ENCODE measurements at places on chromosomes 3 and 15.

GRCh38 chr15:76678766-76679165, 226.4 kb downstream of the SCAPER start:
- no peak for DNase-seq

- DNase-seq = no peak
Measured at GRCh38 chr3:27642796-27643195, 79.3 kb downstream of the EOMES start.

DNA sequence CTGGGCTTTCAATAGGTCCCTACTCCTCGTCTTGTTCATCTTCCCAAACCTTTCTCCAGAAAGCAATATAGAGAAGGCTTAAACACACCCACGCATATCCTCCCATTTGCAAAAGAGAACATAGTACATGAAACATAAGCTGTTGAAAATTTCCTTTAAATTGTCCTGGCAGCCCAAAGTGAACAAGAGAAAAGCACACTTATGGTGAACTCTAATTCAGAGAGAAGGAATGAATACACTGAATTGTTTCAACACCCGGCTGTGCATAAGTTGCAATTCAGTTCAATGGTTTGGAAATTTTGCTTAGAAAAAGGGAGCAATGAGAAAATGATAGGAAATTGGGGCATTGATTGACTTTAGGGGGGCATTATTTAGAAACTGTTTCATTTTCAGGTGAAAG, 202.6 kb downstream of the TIGIT start:
- DNase-seq = no peak

DNA sequence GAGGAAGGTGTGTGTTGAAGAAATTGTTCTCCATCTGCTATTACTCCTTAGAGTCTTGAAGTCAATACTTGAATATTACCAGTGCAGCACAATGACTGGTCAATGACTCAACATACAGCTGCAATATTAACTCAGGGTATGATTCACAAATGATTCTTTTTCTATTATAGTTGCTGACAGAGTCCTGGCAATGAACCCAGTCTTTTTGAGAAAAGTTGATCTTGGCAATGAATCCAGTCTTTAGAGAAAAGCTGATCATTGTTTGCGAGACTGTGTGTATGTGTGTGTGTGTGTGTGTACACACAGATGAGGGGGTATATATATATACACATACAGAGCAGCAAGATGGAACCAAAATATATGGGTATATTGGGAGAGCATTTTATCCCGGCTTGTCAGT, 315.1 kb downstream of the ZNF385D start:
- no peak for DNase-seq

- DNase-seq = peak; percentile 75
Measured at GRCh38 chr3:196518966-196519717, 4.0 kb upstream of the SMCO1 start.

DNA sequence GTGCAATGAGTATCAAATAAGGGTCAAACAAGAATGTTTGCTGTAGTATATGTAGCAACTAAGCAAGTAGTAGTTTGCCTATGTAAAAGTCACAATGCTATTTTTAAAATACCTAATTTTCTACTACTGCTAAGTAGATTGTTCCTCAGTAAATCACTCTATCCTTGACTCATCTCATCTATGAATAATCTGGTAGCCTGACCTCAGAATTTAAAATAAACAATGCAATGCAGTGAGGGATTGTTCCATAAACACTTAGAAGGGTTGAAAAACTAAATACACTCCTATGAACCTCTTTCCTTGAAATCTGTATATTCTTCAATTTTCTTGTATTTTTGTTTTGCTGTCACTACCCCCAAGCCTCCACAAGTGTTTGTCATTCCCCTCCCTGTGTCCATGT, 253.3 kb downstream of the TBC1D5 start:
- no peak for DNase-seq

DNA sequence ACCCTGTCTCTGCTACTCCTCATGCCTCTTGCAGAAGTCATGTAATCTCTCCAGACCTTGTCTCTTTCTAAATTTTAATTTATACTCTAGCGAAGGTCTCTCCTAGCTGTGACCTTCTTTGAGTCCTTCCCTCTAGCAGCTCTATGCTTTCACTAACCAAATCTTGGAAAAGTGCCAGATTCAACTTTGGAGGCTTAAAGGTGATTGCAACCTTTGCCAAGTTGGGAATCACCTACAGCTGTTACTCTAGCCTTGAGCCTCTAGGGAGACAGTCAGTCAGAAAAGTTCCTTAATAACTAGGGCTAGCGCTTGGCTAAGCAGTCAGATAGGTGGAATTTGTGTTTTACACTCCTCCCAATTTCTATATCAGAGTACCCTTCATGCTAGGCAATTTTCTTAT, 46.1 kb upstream of the ABI3BP start:
- DNase-seq = no peak

DNA sequence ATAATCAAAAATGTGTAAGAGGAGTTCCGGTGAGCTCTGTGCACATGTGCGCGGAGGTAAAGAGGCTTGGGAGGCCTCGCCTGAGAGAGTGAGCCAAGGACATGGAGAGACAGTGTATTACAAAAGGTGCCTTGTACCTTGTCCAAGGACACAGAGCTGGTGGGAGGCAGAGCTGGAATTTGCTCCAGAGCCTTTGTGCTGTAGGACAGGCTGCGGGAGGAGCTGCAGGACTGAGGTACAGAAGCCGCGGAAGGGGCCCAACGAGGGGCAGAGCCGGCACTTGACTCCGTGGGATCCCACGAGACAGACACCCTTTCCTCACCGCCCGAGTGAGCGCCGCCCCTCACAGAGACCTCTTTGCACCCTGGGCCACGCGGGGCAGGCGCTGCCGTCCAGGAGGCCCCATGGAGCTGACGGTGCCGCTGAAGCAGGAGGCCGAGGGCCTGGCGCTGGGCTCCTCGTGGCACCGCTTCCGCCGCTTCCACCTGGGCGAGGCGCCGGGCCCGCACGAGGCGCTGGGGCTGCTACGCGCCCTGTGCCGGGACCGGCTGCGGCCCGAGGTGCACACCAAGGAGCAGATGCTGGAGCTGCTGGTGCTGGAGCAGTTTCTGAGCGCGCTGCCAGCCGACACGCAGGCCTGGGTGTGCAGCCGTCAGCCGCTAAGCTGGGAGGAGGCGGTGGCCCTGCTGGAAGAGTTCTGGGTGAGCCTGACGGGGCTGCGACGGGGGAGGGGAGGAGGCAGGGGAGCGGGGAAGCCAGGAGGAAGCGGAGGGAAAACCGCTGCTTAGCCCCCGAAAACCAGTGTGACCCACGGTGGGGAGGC, 68.7 kb downstream of the SLTM start:
- DNase-seq = no peak

DNA sequence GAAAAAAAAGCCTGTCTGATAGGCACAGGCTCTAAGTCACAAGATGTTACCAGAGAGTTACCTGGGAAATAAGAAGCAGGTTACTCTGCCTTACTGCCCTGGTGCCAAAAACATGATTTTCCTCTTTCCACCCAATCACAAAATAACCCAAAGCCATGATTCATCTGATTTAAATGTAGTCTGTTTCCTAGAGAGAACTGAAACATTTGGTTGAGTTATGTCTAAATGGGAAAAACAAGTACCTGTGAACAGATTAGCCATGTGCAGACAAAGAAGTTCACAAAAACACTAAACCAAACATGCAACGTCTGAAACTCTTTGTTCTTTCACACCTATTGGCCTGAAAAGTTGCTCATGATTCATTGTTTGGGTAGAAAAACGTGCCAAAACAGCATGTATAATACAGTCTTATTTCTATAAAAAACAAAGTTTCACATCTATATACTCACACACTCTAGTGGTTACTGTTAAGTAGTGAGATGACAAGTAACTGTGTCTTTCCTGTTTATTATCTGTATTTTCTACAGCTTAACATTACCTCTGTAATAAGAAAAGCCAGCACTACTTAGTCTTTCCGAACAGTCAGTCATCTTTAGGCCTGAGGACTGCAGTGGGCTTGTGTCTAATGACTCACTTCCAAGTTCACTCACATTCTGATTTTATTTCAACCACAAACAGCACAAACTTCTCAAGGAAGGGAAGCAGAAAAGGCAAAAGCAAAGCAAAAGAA, 30.2 kb downstream of the FAM174B start:
- DNase-seq = no peak

DNA sequence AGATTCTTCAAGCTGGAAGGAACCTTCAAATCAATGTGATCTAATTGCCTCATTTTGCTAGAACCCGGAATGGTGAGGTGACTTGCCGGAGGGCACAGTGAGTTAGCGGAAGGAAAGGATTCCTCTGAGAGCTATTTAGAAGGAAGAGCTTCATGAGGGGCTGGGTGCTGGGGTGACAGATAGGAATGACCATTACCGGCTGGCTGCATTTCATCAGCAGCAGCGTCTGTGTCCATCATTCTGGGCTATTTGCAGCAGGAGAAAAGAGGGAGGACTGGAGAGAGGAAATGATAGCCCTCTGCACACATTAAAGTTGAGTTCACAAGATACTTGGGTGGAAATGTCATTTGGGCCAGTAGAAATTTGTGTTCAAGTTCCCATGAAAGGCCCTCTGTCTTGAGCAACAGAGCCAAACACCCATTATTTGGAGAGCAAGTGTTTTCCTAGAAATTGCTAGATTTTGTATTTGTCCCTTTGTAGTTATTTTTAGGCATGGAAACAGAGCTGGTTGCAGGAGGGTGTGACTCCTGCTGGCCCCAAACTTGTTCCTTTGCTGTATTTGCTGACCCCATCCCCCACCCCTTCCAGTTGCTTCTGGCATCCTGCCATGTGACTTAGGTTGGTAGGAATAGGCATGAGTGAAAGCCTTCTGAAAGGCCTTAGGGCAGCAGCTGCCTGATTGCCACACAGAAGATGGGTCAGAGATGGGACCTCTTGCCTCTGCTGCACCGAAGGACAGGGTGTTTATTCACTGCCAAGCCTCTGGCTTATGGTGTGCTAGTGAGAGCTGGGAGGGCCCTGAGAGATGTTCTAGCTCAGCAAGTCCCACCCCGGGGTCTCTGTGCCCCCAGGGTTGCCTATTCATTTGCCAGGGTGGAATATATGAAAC, 87.5 kb upstream of the PLXNA1 start:
- DNase-seq = no peak

- DNase-seq = no peak
Measured at GRCh38 chr15:52636459-52636858, 42.7 kb downstream of the ATOSA start.

DNA sequence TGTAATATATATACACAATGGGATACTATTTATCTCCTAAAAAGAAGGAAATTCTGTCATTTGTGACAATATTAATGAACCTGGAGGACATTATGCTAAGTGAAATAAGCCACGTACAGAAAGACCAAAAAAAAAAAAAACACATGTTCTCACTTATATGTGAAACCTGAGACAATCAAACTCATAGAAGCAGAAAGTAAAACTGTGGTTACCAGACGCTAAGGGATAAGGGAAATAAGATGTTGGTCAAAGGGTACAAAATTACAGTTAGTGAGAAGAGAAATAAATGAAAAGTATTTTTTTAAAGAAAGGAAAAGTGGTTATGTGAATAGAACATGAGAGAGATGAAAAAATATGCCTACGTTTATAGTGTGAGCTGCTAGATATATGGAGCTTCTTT, 101.1 kb downstream of the CPNE4 start:
- no peak for DNase-seq

- no peak for DNase-seq
Measured at GRCh38 chr3:59128685-59129084, 78.9 kb upstream of the CFAP20DC start.

DNA sequence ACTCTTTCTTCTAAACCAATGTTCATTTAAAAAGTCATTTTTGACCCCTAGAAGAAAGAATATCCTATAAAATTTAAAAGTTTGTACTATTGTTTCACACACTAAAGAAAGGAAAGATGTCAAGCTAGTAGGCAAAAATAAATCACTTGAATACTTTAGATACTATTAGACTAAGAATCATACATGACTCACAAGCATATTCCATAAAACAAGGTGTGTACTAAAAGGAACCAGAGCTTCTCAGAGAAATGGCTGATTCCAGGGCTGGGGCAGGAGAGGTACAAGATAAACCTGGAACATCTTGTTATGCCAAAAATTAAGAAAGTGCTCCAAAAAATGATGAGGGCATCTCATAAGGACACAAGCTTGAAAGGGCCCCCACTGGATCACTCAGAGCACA, 8.7 kb downstream of the DLG1 start:
- no peak for DNase-seq

GRCh38 chr15:59282515-59283337, 76.1 kb downstream of the LDHAL6B start:
- DNase-seq = no peak

- no peak for DNase-seq
Measured at GRCh38 chr15:64246364-64247189, 83.8 kb upstream of the PPIB start.

DNA sequence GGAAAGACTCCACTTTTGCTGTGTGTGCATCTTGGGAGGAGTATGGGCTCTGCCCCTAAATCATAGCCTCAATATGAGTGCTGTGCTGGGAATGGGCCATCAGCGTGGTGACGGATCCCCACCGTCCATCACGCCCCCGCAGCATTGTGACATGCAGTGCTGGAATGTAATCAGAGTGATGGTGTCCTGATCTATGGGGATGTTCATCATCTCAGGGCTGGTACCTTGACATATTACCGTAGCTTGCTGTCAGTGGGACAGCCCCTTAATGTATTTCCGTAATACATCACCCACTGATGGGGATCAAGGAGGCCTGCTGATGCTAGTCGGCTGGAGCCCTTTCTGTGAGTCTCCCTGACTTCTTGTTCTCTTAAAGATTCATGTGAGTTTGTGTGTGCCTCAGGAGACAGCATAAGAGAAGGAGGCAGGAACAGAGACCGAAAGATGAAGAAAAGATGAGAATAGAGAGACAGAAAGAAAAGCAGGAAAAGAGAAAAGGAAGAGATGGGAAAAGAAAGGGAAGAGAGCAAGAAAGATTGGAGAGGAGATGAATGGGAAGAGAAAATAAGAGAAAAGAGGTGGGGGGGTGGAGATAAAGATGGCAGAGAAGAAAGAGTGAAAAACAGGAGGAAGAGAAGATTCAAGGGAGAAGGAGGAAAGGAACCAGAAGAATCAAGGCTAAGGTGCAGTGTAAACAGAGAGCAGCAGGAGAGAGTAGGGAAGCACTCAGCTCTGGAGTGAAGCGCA, 183.7 kb downstream of the RPLP1 start:
- DNase-seq = no peak

DNA sequence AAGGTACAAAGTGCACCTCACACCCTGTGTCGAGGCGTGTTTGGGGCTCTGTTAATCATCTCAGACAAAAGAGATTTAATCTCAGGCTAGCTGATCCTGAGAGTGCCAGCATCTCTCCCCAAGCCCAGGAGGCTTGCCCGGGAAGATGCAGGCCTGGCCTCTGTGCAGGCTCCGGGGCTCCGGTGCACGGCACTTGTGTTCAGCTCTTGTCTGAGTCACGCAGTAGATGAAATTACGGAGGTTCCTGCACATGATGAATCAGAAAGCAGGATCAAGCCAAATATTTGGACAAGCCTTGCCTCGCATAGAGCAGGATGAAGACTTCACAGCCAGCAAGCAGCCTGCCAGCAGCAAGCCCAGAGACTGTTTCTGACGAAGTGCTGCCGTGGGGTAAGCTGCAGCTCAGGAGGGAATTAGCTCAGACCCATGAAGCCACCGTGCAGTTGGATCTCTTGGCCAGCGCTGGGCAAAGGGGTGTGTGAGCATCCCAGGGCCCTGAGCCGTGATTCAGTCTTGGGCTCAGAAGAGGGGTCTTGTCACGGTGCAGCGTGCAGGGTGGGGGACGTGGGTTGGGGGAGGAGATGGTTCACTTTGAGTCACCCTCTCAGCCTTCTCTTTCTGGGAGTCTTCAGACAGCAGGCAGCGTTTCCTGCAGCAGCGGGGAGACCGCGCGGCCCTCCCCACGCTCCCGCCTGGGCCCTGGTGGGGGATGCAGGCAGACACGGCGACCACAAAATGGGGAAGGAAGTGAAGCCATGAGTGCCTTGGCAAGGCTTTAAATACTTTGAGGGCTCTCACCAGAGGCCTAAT, 89.2 kb upstream of the MEF2A start:
- no peak for DNase-seq

All from NCI-H1048 (cell line).